ENCODE measurements at places on chromosomes 5 and 9.

DNA sequence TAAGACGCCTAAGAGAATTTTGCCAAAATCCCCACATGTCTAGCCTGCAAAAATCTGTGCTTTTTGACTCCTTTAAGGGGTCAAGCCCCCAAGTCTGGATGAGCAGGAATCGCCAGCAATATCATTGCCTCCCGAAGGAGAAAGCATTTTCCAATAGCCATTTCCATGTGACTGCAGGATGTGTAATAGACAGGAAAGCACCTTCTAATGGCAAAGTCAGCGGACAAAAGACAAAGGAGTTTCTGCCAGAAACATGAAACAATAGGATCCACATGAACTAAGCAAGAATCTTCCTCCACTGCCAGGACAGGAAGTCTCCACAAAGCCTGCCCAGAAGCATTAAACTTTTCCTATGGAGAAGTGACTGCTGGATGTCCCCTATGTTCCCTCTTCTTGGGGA lies 177.1 kb upstream of the PCSK5 start:
- no peak for DNase-seq

GRCh38 chr5:73825736-73826135 lies 199.7 kb downstream of the ARHGEF28 start:
- DNase-seq = no peak

DNA sequence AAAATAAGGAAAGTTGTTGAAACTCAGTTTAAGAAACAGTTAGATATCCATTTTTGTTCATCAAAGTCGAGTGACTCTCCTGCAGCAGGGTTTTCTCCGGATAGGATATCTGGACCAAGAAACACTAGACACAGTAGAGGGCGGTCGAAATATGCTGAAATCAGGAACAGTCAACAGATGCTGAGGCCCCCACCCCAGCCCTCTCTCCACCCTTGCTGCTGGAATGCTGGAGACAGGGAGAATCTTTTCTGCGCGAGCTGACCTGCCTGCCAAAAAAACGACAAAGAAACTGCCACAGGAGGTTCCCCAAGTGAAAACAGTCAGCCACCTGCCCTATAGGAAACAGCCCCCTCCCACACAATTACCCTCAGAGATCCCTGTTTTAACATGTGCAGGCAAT lies 4.3 kb upstream of the IL13 start:
- DNase-seq = no peak

DNA sequence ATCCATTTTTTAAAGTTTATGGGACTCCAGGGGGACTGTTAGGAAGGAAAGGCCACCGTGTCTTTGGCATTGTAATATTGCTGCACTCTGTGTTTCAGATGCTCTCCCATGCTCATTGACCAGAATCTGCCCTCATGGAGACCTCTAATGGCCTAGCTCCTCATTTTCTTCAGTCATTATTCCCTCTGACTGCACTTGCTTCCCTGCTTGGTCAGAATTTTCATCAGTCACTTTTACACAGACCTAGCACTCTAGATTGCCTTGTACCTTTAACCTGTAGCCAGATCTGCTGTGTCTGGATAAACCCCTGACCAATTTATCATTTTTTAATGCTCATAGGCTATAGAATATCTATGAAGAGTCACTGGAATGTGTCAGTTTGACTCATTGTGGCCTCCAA lies 155.5 kb upstream of the NUDT12 start:
- DNase-seq = no peak

- no peak for DNase-seq
Measured at GRCh38 chr9:117992006-117992405, 287.8 kb downstream of the TLR4 start.

GRCh38 chr5:137600721-137601360 lies 101.7 kb upstream of the SPOCK1 start:
- no peak for DNase-seq

- DNase-seq = peak; percentile 75
Measured at GRCh38 chr9:96856363-96857286, 2.3 kb upstream of the ZNF782 start.

DNA sequence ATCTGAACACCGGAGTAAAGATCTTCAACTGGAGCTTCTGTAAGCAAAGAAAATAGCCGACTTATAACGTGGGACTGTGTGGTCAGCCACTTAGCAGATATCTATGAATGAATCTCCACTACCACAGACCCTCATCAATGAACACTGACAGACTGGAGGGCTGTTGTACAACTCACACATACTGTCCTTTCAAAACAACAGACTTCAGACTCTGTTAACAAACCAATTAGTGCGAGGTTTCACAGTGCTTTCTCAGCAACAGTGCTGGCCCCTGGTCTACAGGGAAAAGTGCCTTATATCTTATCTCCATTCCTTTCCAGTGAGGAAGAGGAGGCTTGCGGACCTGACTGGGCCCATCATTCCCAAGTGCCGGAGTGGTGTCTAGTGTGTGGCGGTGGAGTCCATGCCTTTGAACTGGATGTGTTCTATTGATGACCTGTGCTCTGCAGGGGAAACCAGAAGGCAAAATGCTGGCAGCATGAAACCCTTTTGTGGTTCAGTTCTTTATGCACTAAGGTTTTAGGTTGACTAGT lies 33.8 kb downstream of the TSTD2 start:
- DNase-seq = no peak

DNA sequence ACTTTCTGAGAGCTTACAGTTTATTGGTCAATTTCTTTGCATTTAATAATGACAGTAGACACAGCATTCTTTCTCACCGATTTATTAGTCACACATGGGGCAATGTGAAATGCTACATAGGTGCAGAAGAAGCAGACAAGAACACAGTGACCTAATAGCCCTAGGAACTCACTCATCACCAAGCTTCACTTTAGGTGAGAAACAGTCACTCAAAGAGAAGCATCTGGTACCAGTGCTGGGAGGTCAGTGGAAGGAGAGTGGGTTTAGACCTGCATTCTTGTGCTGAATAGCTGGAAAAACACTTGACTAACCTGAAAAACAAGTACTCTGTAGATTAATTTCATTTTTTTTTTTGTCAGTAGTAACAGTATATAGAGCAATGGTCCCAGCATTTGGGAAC lies 179.6 kb downstream of the GRIA1 start:
- DNase-seq = no peak

GRCh38 chr5:58887721-58888409 lies 305.0 kb downstream of the RAB3C start:
- DNase-seq = no peak

- DNase-seq = no peak
Measured at GRCh38 chr9:89309608-89310474, 1.2 kb upstream of the CKS2 start.

DNA sequence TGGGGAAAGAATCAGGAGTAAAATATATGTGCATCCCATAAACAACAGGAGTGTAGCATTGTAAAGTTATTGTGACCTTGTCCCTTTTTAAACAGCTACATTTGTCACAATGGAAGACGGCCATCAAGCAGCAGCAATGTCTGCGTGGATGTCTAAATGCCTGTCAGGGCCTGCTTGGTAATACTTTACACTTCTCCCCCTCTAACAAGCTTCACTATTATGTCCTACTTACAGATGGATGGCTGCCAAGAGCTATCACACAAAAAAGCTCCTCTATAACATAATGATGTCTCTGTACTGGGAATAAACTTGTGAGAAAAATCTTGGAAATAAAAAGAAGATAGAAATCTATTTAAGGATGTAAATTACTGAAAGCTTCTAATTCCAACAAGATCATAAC lies 213.0 kb downstream of the FBXL17 start:
- DNase-seq = no peak

DNA sequence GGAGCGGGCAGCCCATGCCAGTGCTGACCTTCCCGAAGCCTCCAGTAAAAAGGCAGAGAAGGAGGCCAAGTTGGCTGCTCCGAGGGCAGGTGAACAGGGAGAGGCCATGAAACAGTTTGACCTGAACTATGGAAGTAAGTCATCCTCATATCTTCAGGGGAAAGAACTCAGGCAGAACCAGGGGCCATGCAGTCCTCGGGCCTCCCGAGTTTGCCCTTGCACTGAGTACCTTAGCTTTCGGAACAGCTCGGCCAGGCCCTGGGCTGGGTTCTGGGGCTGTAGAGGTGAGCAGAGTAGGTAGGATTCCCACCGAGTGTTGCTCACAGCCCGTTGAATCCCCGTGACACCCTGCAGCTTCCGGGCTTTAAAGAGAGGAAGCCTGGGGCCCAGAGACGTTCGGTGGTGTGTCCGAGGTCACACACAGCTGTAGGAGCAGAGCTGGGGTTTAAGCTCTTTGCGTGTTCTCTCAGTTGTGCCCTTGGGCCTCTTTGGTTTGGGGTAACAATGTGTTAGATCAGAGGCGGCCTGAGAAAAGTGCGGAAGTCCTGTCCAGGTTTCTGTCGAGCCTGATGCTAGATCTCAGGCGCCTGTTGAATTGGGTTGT lies 24.8 kb upstream of the POMT1 start:
- DNase-seq = no peak

DNA sequence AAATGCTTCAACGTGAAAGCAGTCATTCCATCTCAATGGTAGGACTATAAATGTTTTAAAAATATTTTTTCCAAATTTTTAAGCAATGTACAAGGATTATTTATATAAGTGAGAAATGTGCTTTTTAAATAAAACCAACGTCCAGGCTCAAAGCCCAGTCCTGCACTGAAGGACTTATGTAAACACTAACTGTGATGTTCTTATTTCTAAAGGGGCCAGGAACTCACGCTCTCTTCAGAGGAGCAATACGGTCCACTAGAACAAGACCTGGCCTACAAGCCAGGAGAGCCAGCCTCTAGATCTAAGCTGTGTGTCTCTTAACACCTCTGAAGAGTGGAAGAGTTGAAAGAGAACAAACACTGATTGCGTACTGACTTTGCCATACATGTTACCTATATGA lies 12.1 kb downstream of the TTLL11 start:
- DNase-seq = no peak
